Effector CD4-positive, alpha-beta T cell (primary cell): ENCODE measurements at places on chromosomes 6 and 20.

DNA sequence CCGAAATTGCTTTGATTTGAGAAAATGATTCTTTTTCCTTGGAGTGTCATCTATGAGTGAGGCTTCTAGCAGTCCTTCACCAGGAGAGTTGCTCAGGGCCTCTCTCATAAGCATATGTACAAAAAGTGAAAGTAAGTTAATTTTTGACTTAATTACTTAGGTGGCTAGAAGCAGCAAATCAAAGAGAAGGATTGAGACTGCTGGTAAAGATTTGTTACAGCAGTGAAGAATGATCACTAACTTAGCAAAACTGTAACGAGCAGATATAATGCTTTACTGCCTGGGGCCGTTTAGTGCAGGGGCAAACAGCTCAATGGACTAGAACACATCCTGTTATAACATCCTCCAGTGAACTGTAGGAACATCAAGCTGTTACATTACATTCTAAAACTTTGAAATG is 167.8 kb upstream of the RIPOR2 start:
- DNase-seq = no peak

DNA sequence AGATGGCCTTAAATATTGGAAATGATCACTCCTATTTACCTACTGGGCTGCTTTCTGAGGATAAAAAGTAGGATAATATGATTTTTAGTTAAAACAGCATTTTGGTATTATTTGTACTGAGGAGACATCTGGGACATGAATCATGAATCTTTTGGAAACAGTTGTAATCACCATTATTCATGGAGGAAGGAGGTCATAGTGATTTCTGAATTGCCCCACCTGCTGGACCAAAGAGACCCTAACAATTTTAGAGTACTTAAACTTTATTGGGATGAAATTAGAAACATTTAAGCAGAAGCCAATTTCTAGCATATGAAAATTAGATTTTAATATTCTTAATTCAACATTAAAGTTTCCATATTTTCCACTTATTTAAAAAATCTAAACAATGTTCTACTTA is 108.4 kb upstream of the SIM1 start:
- DNase-seq = no peak

DNA sequence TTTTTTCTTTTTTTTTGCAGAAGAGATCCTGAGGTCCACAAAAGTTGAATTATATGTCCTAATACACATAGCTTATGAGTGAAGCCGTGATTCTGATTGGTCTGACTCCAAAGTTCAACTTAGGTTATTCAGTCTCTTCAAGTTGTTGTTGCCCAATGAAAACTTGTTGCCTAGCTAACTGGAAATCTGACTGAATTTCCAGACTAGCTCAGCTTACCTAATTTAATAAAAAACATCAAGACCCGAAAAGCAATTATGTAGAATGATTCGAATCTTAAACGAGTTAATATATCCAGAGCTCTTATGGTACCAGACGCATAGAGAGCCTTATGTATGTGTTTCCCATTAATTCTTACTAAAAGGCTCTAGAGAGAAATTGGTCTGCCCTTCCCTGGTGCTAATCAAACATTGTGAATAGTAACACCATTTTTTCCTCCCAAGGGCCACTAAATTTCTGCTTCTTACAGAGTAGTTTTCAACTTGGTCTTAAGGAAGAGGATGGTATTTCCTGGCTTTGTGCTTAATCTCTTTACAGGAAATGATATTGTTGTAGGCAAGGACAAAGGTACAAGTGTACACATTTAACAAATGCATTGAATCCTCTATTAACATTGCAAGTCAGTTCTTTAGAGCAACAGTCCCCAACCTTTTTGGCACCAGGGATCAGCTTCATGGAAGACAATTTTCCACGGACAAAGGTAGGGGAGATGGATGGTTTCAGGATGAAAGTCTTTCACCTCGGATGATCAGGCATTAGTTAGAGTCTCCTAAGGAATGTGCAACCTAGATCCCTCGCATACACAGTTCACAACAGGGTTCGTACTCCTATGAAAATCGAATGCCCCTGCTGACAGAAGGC is 107.9 kb downstream of the TSHZ2 start:
- no peak for DNase-seq

DNA sequence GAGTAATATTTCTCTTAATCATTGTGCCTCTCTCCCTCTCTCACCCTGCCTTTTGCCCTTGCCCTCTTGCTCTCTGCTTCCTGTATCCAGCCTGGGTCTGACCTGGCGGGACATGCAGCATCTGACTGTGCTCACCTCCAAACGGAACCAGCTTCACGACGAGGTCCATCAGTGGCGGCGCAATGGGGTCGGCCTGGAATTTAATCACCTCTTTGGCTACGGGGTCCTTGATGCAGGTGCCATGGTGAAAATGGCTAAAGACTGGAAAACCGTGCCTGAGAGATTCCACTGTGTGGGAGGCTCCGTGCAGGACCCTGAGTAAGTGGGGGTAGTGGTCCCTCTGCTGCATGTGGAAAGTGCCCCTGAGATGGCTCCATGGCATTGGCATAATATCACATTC is 65.9 kb downstream of the BFSP1 start:
- no peak for DNase-seq

GRCh38 chr20:37298190-37298939 is 8.9 kb downstream of the MANBAL start:
- no peak for DNase-seq

- DNase-seq = no peak
These were observed 527.6 kb downstream of the CDKAL1 start for GRCh38 chr6:21061892-21062291.

GRCh38 chr6:135229996-135230395 is 48.9 kb downstream of the MYB start:
- no peak for DNase-seq

GRCh38 chr6:52361414-52361944 is 472 bp upstream of the PAQR8 start:
- peak; percentile 12 for DNase-seq

DNA sequence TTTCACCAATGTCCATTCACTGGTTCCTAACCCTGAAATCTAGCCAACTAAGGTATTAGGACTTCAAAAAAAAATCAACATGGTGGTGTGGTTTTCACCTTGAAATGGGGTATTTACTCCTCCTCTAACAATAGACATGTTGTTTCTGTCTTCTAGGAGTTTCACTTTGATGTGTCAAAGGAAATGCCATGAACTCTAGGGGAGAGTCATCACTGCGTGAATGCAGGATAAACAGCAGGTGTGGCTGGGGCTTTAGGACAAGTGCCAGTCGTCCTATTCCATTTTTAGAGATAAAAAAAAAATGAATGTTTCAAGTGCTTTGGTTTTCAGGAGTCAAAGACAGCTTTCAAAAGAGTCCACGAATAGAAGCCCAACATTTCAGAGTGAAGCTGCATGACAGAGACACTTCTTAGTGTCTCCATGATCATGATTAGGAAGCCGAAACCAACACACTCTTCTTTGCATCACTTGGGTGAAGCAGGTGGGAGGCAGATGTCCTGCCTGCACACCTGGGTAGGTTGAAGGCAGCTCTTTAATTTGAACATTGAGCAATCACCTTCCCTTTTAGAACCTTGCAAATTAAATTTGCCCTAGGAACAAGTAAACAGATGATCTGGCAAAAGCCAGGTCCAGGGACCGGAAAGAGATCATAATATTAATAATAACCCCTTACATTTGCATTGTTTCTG is 328.5 kb upstream of the PRDM1 start:
- no peak for DNase-seq

- no peak for DNase-seq
These were observed 155.2 kb upstream of the RIN2 start for GRCh38 chr20:19602675-19603375.

DNA sequence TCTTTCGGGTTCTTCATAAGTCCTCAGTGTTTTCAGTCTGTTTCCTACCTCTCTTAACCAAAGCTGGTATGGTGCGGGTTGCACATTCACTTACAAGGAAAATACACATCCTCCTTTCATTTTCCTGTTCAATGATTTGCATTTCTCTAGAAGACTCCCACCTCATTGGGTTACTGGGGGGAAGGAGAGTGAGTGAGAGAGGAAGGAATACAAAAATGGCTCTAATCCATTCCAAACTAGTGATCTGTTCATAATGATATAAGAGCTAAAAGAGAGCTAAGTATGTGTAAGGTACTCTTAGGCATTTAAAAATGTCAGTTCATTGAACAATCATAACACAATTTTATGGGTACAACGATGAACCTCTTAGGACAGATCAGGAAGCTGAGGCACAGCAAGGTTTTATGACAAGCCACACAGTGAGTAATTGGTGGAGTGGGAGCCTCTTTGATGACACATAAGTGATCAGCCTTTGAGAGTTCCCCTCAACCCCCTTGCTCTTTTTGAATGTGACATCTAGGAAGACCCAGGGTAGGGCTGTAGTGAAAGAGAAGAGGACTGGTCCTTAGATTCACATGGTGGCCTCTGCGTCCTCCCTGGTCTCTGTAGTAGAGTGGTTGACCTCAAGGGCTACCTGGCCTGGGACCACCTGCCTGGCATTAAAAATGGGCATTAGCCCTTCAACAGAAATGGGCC is 328.4 kb upstream of the SOX4 start:
- DNase-seq = no peak

GRCh38 chr6:35370785-35371493 is 28.6 kb downstream of the PPARD start:
- DNase-seq = no peak

DNA sequence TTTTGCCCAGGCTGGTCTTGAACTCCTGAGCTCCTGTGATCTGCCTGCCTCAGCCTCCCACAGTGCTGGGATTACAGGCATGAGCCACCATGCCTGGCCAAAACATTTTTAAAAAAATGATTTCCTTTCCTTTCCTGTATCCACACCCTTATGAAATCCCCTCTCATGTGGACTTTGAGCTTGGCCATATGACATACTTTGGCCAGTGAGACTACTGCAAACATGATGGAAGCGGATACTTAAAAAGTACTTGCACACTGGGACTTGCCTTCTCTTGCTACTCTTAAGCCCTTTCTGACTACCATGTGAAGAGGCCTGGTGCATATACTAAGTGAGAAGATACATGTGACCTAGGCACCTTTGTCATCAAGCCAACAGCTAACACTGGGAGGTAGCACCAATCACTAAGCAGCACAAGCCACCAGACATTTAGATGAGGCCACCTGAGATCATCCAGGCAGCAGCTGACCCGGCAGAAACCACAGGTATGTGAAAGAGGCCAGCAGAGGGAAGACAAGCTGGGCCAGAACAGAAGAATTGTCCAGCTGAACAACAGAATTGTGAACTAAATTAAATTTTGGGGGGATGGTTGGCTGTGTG is 78.5 kb upstream of the HDAC2 start:
- DNase-seq = no peak

- DNase-seq = no peak
These were observed 328.1 kb downstream of the HACE1 start for GRCh38 chr6:104531646-104532045.

GRCh38 chr6:76862936-76863335 is 600.4 kb downstream of the HTR1B start:
- DNase-seq = no peak

DNA sequence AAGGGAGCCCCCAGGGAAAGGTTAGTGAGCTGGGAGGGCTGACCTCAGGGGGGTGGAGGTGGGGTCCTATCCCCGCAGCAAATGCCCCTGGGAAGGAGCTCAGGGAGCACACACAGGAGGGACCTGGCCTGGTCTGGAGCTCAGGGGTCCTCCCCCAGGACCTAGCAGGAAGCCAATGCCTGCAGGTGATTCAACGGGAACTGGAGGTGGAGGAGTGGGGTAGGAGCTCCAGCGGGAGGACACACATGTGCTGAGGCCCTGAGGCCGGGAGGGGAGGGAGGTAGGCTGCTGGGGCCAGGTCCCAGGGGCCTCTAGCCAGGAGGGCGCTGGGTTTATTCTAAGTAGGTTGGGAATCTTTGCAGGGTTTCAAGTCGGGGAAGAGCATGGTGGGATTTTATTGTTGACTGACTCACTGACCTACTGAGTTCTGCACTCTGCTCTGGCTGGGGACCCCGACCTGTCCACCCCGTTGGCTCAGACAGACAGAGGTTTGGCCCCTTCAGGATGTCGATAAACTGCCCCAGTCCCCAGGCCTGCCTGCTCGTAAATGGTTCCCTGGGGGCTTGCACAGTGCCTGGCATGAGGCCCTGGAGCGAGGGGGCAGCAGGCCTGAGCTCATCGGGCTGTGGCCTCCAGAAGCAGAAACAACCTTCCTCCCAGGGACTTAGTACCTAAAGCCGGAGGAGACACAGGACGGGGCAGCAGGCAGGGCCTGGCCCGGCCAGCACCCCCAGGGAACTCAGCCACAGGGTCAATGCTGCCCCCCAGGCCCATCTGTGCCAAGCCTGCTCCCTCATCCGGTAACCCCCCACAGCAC is 62.3 kb downstream of the RIPOR3 start:
- no peak for DNase-seq

DNA sequence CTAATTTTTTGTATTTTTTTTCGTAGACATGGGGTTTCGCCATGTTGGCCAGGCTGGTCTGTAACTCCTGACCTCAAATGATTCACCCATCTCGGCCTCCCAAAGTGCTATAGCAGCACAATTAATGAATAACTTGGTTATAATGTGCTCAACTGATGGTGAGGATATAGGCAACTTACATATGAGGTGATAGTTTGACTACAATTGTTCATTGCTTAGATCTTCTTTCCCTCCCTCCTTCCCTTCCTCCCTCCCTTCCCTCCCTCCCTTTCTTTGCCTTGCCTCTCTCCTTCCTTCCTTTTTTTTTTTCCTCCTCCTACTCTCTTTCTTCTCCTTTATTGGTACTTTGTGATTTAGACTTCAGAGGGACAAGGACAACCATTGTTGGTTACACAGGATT is 151.2 kb downstream of the RNF144B start:
- no peak for DNase-seq

- DNase-seq = no peak
These were observed 40.5 kb upstream of the JARID2 start for GRCh38 chr6:15205321-15205720.

DNA sequence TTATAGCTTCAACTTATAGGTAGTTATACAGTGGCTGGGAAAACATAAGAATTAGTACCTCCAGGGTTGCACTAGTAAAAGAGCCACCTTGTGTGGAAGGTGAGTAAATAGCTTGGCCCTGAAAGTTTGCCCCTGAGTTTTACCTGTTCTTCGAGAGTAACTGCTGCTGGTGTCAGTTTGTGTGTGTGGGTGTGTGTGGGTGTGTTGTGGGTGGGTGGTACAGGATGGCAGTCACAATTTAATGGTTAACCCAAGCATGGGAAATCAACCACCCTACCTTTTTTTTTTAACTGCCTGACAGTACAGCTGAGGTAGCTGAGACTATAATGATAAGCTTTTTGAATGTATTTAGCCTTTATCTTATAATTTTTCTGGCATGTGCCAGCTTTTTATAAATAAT is 137.3 kb downstream of the STXBP5 start:
- DNase-seq = no peak

DNA sequence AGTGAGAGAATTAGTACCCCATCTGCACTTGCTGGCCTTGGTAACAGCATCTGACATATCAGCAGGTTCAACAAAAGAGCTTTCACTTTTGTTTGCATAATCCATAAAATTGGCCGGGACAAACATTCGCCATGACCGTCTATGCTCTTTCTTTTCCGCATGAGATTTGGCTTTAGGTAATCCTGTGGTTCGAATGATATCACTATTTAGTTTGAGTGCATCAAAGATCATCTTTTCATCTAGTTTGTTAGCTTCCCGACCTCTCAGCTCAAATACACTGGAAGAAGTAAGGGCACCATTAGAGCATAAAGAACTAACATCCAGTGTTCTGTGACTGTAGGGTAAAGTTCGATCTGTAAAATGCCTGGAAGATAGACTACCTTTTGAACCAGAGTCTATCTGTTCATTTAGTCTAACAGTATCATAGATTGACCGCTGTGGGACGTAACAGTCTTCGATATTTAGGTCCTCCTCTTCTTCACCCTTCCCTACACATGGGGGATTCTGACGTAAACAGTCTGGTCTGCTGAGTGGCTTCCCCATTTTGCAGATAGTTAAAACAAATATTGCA is 101.6 kb downstream of the DST start:
- DNase-seq = no peak
